Trophoblast cell (in vitro differentiated cells and primary cell): ENCODE measurements at places on chromosomes 13 and 19.

GRCh38 chr13:96415831-96416385, 326.0 kb downstream of the HS6ST3 start:
- DNase-seq: no peak

DNA sequence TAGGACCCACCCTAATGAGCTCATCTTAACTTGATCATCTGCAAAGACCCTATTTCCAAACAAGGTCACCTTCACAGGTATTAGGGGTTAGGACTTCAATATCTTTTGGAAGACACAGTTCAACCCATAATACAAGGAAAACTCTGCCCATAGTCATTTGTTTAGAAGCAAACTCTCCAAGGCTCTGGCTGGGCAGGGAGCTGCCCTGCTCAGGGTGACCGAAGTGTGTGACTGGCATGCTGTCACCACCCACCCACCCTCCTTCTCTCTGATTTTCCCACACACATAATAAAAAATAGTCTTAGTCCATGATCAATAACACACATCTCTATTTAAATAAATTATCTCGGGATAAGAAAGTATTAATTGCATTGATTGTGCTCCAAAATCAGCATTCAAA, 161.1 kb downstream of the KCTD15 start:
- no peak for DNase-seq

DNA sequence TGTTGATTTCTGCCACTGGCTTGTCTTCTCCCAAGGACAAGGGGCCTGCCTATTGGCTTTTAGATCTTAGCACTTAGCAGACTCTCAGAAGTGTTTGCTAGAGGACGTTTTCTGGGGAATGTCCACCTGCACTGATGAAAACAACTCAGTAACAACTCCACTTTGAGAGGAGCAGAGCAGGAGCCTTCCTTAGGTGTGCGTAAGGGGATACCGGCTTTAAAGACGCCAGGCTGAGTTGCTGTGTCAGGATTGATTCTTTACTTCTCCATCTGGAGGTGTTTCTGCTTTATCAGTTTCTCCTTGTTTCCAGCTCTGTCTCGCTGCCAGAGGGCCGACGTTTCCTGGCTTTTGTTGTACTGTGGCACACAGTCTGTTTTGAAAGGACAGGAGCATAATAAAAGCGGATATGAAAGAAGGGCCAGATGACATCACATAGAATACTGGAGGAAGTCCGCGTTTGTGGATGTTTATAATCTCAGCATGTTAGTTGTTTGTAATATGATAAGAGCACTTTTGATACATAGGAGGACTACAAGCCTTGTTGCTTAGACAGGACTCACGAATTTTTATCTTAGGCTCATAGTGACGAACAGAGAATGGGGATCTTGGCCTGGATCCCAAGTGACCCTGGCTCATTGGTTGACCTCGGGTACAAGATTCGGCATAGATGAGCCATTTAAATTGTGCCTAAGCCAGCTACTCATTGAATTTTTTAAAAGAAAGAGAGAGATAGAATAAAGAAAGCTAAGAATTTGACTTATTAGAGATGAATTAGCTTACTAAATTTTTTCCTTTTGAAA, 34.6 kb downstream of the COL4A2 start:
- no peak for DNase-seq

DNA sequence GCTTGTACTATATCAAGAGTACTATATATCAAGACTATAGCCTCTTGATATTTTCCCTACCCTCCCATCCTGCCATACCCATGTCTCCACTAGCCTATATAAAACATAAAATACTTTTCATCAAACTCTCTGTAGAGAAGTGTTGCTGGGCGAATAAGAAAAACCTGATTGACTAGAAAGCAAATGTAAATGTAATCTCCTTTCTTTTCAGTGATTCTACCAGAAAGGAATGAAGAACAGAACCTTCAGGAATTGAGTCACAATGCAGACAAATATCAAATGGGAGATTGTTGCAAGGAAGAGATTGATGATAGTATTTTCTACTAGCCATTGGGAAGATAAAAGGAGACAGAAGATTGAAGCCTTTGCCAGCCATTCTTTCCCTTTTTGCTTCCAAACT, 89.2 kb downstream of the KCNRG start:
- peak; percentile 78 for DNase-seq

GRCh38 chr19:4362831-4363545, 19.6 kb downstream of the MPND start:
- no peak for DNase-seq

DNA sequence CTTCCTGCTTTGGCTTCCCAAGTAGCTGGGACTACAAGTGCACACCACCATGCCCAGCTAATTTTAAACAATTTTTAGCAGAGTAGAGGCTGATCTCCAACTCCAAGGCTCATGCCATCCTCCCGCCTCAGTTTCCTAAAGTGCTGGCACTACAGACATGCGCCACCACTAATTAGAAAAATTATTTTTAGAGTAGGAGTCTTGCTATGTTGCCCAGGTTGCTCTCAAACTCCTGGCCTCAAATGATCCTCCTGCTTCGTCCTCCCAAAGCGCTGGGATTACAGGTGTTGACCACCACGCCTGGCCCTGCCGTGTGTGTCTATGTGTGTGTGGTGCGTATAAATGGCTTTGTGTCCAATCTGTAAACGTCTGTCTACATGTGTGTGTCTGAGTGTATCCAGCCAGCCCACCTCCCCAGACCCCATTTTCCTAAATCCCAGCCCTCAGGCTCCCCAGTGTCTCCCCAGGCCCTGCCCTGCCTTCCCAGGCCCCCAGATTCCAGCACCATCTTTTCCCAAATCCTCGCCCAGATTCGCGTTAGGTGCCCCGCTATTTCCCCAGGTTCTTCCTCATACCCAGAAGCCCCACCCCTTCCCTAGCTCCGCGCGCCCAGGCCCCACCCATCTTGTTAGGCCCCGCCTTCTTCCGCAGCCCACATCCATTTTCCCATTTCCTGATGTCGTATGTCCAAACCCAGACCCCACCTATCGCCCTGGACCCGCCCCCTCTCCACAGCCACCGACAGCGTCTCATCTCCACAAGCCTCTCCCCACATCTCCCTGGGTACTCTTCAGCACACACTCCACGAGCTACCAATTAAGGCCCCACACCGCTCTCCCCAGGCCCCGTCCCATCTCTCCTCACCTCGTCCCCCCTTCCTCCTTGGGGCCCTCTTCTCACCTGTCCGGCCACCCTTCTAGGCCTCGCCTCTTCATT, 24.9 kb downstream of the SLC8A2 start:
- no peak for DNase-seq

- DNase-seq: peak; percentile 55
These were observed 107.4 kb upstream of the SLC7A1 start for GRCh38 chr13:29702912-29703351.

DNA sequence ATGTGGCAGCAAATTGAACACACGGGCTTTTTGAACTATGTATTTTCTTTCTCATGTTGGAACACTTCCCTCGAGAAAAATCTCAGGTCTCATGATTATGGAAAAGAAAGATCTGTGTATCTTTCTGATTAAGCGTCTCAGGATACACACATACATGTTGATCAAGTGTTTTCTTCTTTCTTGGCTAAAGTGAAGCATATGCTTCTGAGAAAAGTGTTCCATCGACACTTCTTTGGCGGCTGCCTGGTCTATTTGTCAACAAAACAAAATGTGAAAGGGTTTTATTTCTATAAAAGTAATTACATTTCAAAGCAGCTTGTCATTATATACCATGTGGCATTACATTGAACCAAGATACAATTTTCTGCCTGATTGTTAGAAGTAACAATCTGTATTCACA, 157.5 kb downstream of the DLEU7 start:
- no peak for DNase-seq

GRCh38 chr13:41061914-41062837, 867 bp downstream of the WBP4 start:
- peak; percentile 85 for DNase-seq

- peak; percentile 86 for DNase-seq
These were observed 17.9 kb downstream of the RCBTB1 start for GRCh38 chr13:49567491-49567890.

GRCh38 chr13:27699952-27700351, 78.3 kb downstream of the POLR1D start:
- DNase-seq: no peak

GRCh38 chr13:51912091-51912490, 50.3 kb downstream of the CCDC70 start:
- DNase-seq: peak; percentile 56

GRCh38 chr13:73355134-73355533, 296.3 kb downstream of the KLF5 start:
- no peak for DNase-seq

- no peak for DNase-seq
These were observed 117.8 kb downstream of the IRS2 start for GRCh38 chr13:109668433-109669233.

DNA sequence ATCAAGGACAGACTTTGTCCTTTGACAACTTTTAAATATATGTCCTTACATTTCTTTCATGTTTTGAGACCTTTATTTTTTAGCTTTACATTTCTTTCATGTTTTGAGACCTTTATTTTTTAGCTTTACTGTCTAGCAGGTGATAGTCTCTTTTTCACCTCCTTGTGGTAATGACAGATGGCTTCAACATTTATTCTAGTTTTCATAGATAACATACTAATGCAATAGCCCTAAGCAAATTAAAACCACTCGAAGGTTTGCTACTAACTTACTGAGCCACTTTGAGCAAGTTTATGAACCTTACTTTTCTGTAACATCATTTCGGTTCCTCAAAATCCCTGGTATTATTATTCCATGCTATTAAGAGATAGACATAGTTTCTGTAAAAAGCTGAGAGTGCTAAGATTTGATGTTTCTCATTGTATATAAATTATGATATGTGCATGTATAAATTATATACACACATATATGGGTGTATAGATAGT, 4.5 kb downstream of the DACH1 start:
- DNase-seq: no peak

- no peak for DNase-seq
These were observed 130.5 kb downstream of the ATP11A start for GRCh38 chr13:112820318-112820717.

DNA sequence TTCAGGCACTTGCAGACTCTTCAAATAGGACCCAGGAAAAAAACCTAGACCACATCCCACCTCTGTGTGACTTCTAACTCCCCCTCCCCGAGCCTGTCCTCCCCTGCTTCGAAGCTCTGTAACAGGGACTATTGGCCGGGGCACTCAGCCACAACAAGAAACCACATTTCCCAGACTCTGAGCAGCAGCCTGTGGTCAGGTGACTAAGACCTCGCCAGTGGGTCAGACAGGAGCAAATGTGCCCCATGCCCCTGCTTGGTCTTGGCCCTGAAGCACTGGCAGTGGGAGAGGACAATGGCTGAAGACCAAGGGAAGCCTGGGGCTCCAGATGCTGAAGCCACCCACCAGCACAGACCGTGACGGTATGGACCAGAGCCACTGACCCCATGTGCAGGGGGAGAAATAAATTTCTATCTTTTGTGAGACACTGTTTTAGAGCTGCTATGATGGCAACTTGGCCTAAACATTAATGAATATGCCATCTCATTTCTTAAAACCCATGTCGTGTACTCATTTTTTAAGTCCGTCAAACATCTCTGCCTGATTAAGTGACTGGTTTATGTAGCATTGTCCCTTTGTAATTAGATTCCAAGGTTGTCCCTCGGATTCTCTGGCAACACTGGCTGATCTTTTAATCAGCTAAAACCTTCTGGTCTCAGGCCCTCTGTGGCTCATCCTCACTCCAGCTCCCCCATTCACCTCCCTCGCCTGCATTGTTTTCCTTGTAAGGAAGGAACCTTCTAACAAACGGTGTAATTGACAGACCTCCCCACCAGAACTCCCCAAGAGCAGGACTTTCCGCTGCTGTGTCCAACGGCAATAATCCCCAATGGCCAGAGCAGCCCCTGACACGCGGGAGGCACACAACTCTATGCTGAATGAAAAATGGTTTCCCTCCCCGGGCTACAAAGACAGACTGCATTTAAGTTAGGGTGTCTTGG, 98.4 kb downstream of the STK24 start:
- DNase-seq: no peak

GRCh38 chr13:24764276-24764630, 284 bp downstream of the RNF17 start:
- no peak for DNase-seq

- no peak for DNase-seq
These were observed 121.3 kb upstream of the CACNA1A start for GRCh38 chr19:13627531-13627930.

- DNase-seq: peak; percentile 30
These were observed 49.9 kb downstream of the SOX21 start for GRCh38 chr13:94662274-94662945.

GRCh38 chr19:12769689-12770088, 5.7 kb downstream of the HOOK2 start:
- DNase-seq: no peak

DNA sequence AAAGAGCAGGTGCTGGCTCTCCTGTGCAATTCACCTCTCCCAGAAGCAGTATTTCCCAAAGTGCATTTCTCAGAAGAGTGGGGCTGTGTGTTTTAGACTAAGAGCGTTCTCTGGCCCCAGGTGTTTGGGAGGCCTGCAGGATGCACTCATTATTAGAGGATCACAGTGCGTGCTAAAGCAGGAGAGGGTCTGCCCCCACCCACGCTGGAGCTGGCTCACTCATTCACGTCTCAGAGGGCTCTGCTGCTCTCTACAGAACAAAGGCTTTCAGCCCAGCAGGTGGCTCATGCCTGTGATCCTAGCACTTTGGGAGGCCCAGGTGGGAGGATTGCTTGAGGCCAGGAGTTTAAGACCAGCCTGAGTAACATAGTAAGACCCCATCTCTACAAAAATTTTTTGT, 756.7 kb downstream of the UQCRFS1 start:
- DNase-seq: no peak

- DNase-seq: no peak
These were observed 43.0 kb downstream of the STK24 start for GRCh38 chr13:98533912-98534311.

DNA sequence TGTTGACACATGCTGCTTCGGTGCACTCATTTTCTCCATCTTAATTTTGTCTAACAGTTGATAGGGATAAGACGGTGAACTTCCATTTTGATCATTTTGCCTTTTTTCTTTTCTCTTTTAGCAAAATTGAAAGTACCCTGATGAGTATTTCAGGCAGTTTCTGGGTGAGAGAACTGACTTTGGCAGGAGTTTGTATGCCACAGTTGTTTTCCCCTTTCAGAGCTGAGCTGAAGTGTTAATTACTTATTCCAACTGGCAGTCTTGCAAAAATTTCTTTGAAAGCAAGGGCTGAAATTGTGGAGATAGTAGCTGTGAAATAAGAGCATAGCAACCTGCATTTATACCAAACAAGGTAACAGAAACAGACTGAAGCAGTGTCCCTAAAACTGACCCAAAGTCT, 180.2 kb downstream of the SLITRK5 start:
- no peak for DNase-seq

GRCh38 chr13:36259361-36260137, 38.1 kb downstream of the CCDC169 start:
- no peak for DNase-seq

DNA sequence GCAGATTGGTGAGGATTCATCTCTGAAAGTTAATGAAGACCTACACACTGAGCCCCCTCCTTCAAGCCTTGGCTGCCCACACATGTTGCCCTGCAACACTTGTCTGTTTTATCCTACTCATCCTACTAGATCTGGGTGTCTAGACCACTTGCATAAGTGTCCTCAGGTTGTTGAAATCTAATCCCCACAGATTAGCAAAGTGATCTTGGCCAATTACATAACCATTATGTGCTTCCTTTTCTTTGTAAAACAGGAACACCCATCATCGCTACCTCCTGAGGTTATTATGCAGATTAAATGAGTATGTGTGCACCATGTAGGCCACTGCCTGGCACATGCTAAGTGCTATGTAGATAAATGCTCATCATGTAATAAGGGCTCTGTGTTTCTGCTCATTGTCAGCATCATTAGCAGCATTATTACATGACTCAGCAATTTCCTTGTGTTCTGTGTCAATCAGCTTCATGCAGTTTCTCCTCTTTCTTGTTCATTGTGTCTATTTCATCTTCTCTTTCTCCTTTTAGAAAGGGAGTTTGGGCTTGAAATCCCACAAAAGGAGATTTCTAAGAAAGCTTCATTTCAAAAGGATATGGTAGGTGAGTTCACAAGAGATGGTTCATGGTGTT, 15.1 kb downstream of the ZNF175 start:
- DNase-seq: no peak
